ENCODE measurements at places on chromosomes 12 and 14. TPM values are rescaled to one million over a fixed set of nuclear protein-coding genes. Genes with fewer than 3 reads are reported as not detected.

Gene BDKRB2
- 0.31 TPM for total RNA-seq

Gene PPP4R3A
- 122 TPM for total RNA-seq

Gene NFE2
- 0.63 TPM for total RNA-seq

Gene CPM
- total RNA-seq = 0.94 TPM

Gene E2F7
- total RNA-seq = 5.0 TPM

Gene CLEC1B
- total RNA-seq = not detected

Gene OTOGL
- total RNA-seq = 0.31 TPM

Gene ANKS1B
- 534 TPM for total RNA-seq

Gene NRL
- total RNA-seq = 2.2 TPM
